Neural crest cell (in vitro differentiated cells): ENCODE measurements at places on chromosomes 16 and 17. TPM values are rescaled to one million over a fixed set of nuclear protein-coding genes. Genes with fewer than 3 reads are reported as not detected.

Gene CCDC43
- 29.0 and 32.8 TPM in 2 replicates for total RNA-seq

Gene NHERF2
- 7.6 and 8.1 TPM in 2 replicates for total RNA-seq

DNA sequence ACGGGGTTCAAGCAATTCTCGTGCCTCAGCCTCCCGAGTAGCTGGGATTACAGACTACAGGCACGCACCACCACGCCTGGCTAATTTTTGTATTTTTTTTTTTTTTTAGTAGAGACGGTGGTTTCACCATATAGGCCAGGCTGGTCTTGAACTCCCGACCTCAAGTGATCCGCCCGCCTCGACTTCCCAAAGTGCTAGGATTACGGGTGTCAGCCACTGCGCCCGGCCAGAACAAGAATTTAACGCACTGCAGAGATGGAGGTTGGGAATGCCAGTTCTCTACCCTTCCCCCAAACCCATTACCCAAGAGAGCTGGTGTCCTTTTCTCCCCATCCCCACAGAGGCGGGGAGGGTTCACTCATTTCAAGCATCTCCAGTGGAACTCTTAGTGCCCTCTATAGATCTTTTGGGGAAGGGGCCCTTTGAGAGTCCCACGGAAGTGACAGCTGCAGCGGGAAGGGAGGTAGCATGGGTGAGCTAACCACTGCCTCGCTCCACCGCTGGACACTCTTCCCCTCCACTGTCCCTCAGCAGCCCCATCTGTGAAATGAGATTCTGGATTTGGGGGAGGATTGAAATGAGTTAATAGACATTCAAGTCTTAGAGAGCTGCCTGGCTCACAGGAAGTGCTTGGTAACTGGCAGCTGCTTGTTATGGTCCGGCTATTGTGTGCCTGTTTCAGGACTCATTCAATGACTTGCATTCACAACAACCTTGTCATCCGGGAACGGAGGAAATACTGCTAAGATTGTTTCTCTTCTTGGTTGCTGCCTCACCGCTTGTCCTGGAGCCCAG is 3.5 kb upstream of the UBALD2 start:
- H3K27me3 ChIP-seq = no peaks in the 10 kb centered on the region
- peak overlapping the region; percentile 87 for H3K4me3 ChIP-seq
- H3K36me3 ChIP-seq = no peaks in the 10 kb centered on the region
- peaks cover 58% of the 10 kb centered on the region for H3K4me1 ChIP-seq
- DNase-seq = no peak

DNA sequence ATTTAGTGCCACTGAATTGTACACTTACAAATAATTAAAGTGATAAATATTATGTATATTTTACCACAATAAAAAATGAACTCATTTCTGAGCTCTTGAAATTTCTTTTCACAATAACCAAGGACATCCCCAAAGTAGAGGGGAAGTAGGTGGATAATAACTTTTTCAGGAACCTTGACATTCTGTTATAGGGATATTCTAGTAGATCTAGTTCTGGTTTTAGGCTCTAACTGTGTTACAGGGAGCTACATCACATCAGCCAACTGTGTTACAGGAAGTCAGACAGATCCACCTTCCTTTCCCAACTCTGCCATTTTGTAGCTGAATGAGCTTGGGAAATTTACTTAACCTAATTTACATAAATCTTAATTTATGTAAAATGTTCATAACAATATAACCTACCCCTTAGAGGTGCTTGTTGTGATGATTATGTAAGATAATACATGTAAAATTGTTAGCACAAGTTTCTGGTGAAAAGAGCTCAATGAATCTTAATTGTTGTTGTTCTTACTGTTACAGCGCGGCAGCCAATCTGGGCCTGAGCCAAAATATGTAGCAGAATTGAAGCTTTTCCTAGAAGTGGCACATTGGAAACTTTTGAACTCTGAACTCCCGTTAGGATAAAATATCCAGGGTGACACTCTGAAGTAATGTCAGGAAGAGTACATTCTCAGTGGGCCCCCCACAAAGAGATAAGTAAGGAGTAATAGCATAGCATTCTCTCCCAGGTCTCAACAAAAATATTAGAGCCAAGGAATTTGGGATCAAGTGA is 169.8 kb downstream of the AATF start:
- H3K4me1 ChIP-seq = peaks cover 35% of the 10 kb centered on the region
- DNase-seq = no peak
- no peak overlapping the region for H3K27ac ChIP-seq
- no peak overlapping the region for H3K4me3 ChIP-seq
- no peaks in the 10 kb centered on the region for H3K27me3 ChIP-seq
- peaks cover 35% of the 10 kb centered on the region for H3K36me3 ChIP-seq

DNA sequence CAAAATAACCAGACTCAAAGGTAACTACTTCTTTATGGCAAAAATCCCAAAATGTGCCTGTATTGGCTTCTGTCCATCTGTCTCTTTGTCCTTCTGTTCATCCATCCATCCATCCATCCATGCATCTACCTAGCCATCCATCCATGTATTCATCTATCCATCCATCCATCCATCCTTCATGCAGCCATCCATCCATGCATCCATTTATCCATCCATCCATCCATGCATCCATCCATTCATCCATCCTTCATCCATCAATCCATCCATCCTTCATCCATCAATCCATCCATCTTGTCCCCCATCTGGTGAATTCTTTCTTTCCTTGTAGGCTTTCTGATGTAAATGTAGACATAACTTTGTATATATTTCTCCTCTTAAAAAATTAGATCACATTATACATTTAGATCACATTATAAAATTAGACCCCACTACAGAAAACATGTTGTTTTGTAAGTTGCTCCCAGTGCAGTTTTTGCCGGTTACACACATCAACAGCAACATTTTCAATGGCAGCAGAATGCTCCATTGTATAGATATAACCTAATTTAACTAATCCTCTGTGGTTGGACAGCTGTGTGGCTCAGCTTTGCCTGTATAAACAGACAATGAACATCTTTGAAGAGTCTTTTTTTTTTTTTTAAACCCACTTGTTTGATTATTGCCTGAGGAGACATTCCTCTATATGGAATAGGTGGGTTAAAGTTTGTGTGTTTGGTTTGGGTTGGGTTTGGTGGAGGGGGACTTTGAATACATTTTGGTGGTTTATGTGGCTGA is 72.0 kb downstream of the MSI2 start:
- peaks cover 14% of the 10 kb centered on the region for H3K36me3 ChIP-seq
- no peaks in the 10 kb centered on the region for H3K27me3 ChIP-seq
- no peak overlapping the region for H3K4me3 ChIP-seq
- peaks cover 65% of the 10 kb centered on the region for H3K4me1 ChIP-seq
- no peak for DNase-seq
- no peak overlapping the region for H3K27ac ChIP-seq

GRCh38 chr17:46994993-46995392 is 15.9 kb upstream of the RPRML start:
- H3K36me3 ChIP-seq = no peaks in the 10 kb centered on the region
- peaks cover 6% of the 10 kb centered on the region for H3K27me3 ChIP-seq
- DNase-seq = no peak
- no peaks in the 10 kb centered on the region for H3K4me1 ChIP-seq
